Stimulated activated CD4-positive, alpha-beta T cell treated with anti-CD3 and anti-CD28 coated beads, Interleukin-1b, Interleukin-23, amount 100 ng/mL, for 1 hour (primary cell): ENCODE measurements at places on chromosomes 7 and 10.

GRCh38 chr10:62433181-62433692 lies 59.1 kb downstream of the ZNF365 start:
- no peak for DNase-seq

DNA sequence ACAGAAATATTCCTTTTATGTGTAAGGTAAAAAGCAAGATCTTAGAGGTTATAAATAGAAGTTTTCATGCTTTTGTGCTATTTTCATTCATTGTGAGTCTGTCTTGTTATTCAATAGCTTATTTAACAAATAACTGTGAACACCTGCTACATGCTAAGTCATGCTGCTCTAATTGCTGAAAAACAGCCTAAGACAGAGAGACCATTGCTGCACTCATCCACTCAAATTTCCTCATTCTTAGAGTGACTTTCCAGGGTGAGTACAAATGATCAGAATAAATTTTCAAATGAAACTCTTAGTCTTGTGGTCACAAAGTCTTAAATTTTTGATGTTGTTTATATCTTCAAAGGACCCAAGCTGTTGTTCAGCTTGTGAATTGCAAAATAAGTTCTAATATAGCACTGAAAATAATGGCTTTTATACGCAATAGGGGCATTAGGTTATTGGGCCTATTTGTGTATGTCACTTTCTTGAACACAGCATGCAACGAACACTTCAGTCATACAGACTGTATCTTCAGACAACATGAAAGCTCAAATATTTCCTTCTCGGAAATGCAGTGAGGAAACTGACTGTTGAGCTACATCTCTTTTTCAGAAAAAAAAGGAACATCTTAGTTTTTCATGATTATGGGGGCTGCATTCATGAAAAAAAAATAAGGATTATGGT lies 247.9 kb upstream of the PCDH15 start:
- DNase-seq = no peak

- no peak for DNase-seq
These were observed 159.9 kb downstream of the DNAJC1 start for GRCh38 chr10:21843645-21844044.

GRCh38 chr10:10367264-10367663 lies 650.4 kb upstream of the CELF2 start:
- DNase-seq = no peak

GRCh38 chr10:97547962-97548361 lies 24.6 kb upstream of the ANKRD2 start:
- no peak for DNase-seq

DNA sequence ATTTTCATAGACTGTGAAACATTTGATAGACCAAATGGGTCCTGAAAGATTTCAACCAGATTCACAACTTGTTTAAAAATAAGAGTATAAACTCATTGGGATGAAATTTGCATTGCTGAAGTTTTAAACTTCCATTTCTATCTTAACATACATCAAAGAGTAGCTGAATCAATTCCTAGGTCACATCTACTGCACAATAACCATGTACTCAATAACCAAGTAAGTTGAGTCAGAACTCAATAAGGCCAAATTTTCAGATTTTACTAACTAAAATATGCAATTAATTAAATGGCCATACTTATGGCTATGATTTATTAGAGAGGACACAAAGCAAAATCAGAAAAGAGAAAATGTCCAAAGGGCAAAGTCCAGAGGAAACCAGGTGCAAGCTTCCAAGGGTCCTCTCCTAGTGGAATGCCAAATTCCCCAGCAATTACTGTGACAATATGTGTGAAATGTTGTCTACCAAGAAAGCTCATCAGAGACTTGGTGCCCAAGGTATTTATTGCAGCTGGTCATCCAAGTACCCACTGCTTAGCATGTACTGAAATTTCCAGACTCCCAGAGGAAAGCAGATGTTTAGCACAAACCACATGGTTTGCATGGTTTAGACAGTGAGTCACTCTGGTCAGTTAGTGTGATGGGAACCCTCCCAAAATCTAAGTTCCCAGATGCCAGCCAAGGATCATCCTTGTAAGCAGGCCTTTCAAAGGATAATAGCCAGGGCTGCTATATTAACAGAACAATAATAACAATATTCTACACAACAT lies 238.9 kb downstream of the IPMK start:
- DNase-seq = no peak

- DNase-seq = no peak
These were observed 8.1 kb downstream of the SFTPA2 start for GRCh38 chr10:79552143-79552542.

GRCh38 chr10:86290933-86291615 lies 75.5 kb downstream of the GRID1 start:
- no peak for DNase-seq

- peak; percentile 77 for DNase-seq
These were observed 91.8 kb downstream of the SPAG6 start for GRCh38 chr10:22436893-22437619.

DNA sequence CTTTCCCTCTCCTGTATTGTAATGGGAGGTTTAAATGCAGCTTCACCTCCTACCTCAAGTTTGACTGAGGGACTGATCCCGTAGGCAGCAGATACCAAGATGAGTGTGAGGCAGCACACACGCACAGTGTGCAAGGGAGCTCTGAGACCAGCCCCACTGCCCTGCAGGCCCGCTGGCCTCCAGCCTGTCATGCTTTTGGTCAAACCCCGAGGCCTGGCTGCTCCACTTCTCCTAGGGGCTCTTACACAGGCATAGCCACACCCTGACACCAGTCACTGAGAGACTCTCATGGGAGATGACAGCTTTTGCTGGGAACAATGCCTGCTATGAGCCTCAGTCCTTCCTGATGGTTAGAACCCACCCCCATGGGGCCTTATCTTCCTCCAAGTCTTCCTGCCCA lies 27.6 kb downstream of the DRGX start:
- DNase-seq = no peak

DNA sequence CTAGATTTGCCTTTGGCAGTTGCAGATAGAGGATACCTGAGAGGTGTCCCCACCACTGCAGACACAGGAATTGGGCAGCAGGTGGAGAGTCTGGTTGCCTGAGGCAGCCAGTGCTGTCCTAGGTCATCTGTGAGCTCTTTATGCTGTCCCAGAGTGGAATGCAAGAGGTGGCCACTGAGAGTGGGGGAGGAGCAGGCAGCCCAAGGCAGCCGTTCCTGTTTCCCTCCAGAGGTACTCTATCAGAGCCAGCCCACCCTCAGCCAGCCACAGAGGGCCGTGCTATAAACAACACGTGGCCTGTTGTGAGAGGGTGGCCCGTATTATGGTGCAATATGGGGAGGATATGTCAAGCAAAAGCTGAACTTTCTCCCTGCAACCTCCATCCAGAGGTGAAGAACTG lies 8.5 kb downstream of the LRRC18 start:
- no peak for DNase-seq

DNA sequence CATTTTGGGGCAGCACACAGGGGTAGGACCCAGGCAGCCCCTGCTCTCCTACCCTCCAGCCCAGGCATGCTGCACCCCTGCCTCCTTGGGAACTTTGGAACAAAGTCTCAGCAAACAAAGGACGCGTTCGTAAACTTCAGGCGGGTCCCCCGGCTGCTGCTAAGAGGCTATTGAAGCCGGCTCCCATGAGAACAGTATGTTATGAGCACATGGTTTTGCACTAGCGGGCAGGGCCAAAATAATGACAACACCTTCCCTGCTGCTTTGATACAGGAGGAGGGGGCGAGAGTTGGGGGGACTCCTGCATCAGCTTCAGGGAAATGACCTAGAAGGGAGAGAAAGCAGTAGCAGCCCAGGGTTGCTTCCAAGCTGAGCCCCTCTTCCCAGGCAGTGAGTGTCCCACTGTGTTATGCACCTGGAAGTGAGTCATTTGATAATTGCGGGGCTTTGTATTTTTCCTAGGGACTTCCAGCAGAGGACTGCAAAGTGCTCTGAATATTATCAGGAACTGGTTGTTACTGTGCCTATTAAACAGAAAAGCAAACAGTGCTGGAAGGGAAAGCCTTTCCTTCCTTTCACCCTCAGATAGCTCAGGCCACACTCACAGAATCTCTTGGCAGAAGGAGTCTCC lies 6.9 kb downstream of the ITPRIP start:
- no peak for DNase-seq

DNA sequence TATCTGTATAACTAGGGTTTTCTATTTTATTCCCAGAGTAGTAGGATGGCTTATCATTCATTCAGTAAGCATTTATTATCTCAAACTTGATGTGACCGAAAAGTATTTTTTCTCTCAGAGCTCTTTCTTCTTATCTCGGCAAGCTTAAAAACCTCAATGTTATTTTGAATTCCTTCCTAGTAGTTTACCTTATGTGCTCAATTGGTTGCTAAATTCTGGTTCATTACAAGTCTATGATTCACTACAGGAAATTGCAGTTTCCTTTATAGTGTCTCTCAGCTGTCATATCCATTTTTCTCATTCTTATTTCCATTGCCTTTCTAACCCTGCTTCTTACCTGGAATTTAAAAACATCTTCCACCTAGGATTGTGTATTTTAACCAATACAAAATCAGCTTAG lies 12.6 kb upstream of the ICA1 start:
- no peak for DNase-seq

DNA sequence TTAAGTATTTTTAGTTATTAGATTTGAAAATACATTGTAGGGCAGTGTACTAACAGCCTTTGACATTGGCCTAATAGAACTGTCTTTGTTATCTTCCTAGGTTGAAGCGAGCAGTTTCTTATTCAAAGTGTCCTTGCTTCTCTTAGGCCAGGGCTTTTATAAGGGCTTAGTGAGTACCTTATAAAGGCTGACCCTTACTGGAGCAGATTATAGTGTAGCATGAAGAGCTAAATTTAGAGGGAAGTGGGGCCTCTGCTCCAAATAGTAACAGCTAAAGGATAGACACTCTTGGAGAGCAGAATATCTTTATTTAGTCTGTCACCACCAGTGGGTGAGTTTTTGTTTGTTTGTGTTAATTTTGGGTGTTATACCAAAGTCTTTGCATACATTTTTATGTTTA lies 15.9 kb downstream of the BZW2 start:
- no peak for DNase-seq

GRCh38 chr7:46135557-46135956 lies 214.5 kb upstream of the IGFBP3 start:
- DNase-seq = no peak

GRCh38 chr10:5917305-5917704 lies 27.3 kb downstream of the FBH1 start:
- DNase-seq = no peak

DNA sequence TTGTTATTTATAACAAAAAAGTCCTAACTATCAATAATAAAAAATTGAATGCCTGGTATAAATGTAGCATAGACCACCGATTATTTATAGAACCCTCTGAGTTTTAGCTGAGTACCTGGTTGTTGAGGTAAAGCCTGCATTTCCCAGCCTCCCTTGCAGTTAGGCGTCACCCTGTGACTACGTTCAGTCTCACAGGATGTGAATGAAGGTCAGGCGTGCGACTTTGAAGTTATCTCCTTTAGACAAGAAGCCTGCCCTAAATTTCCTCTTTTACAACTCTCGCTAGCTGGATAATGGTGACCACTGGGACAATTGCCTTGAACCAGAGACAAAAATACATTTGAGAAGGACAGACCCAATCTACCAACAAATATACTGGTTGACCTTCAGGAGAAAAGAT lies 67.5 kb upstream of the TES start:
- no peak for DNase-seq

GRCh38 chr10:8163824-8164223 lies 109.3 kb downstream of the GATA3 start:
- no peak for DNase-seq

DNA sequence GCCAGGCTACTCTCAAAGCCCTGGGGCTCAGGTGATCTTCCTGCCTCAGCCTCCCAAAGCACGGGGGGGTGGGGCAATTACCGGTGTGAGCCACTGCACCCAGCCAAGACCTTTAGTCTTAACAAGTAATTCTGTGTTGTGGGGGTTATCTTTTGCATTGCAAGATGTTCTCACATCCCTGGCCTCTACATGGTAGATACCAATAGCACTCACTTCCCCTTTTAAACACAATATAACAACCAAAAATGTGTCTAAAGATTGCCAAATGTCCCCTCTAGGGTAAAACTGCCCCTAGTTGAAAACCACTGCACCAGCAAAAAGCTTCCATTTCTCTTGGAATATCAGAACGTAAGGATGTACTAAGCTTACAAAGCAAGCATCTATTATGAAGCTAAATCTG lies 225.0 kb downstream of the CTNNA3 start:
- no peak for DNase-seq

DNA sequence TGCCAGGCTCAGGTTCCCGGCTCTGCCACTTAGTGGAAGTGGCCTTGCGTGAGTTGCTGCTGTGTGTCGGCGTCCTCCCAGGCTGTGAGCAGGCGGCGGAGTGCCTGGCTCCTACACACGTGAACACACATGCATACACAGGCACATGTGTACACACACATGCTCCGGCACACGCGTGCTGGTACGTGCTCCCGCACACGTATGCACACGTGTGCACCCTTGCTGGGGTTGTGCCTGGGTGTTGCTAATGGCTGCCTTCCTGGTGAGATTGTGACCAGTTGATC lies 107.6 kb downstream of the INPP5A start:
- no peak for DNase-seq

GRCh38 chr10:27744802-27745731 lies 552 bp downstream of the MKX start:
- DNase-seq = no peak

DNA sequence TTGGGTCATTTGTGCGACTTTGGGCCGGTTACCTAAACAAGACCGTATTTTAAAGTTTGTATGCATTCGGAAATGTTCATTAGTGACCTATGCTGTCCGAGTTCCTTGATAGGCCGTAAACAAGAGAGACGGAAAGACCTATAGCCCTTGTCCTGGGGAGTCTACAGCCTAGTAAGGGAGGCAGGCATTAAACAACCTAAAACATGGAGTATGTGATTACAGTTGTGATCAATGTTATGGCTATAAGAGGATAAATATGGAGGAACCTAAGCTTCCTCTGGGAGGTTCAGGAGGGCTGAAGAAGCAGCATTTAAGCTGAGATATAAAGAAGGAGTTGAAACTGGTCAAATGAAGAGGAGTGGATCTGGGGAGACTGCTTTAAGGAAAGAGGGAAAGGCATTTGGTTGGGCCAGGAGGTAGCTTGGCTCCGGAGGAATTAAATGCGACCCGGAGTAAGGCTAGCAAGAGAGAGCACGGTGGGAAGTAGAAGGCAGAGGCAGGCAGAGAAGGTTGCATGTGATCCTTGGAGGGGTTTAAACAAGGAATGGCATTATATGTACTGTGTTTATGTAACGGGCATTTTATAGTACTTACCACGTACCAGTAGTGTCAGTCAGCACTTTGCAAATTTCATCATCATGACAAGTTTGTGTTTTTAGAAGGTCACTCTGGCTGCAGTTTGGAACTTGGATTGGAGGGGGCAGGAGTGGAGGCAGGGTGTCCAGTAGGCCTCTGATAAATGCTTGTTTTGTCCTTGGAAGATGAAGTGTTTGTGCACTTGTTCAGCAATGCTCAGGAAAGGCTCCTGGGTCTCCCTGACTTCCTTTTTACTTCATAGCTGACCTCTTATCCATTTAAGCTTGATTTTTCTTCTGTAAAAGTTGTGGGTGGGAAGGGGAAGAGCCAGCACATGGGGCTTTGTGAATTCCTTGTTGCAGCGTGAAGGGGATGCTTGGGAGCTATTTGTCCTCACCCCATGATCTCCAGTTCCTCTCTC lies 1.0 kb upstream of the AVPI1 start:
- DNase-seq = no peak
